Stimulated activated CD4-positive, alpha-beta T cell treated with anti-CD3 and anti-CD28 coated beads, Interleukin-15, amount 100 ng/mL, for 48 hours (primary cell): ENCODE measurements at places on chromosomes 7 and 10.

DNA sequence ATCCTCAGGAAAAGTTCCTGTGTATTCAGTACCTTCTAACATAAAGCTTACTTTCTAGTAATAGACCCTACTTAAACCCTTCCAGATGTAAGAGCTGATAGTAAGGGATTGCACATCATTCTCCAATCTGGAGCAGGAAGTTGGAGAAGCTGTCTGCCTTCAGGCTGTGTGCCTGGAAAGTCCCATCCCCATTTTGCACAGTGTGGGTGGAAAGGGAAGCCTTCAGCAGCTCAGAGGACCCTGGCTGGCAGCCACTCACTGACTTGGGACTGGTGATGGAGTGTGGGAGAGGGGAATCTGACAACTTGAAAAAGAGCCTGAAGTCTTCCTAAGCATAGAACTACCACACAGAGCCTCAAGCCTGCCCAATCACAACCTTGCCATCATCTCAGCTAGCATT, 164.1 kb upstream of the ADO start:
- DNase-seq = no peak

DNA sequence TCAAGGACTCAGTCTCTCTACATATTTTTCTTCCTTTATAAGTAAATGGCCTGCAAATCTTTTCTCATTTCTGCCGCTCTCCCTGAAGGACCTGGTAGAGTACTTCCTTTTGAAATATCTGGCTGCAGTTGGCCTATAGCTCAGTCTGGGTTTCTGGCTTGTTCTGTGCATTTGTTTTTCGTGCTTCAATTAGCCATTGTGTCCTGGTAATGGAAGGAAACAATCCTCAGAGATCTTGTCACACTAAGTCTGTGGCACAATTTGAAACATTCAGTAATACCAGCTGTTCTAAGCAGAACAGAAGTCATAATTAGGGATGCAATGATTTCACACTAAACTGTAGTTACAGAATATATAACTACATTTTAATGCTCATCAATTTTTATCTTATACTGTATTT, 545.0 kb downstream of the NRG3 start:
- DNase-seq = no peak

DNA sequence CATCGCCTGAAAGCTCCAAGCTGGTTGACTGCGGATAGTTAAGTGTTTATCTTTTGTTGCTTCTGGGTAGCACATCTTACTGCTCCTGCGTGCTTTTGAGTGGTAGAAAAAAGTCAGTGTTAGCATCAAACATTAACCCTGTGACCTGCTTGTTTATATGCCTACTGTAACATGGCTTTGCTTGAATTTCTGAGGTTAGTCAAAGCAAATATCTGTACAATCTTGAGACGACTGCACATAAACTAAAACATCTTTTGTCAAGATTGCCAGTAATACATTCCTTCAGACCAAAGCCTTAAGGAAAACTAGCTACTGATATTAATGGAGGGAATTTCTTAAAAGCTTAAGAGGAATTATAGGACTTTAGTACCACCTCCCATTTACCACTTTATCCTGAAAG, 163.7 kb downstream of the BAMBI start:
- no peak for DNase-seq

DNA sequence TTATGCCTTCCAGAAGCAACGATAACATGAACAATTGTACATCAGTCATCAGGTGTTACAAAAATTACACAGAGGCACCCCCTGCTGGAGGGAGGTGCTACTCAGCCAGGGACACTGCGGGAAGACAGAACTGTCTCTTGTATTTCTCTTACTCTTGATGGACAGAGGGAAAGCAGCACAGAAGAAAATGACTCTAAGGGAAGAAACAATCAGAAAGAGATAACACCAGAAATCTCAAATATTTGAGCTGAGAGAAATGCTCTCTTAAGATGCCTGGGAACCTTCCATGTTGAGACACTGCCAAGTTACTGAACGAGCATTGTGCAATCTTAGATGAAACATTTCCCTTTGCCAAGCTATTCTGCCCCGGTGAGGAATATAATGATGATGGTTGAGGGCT, 227.6 kb upstream of the NPSR1 start:
- no peak for DNase-seq

- no peak for DNase-seq
Measured at GRCh38 chr10:129027906-129028305, 439.1 kb upstream of the MGMT start.

DNA sequence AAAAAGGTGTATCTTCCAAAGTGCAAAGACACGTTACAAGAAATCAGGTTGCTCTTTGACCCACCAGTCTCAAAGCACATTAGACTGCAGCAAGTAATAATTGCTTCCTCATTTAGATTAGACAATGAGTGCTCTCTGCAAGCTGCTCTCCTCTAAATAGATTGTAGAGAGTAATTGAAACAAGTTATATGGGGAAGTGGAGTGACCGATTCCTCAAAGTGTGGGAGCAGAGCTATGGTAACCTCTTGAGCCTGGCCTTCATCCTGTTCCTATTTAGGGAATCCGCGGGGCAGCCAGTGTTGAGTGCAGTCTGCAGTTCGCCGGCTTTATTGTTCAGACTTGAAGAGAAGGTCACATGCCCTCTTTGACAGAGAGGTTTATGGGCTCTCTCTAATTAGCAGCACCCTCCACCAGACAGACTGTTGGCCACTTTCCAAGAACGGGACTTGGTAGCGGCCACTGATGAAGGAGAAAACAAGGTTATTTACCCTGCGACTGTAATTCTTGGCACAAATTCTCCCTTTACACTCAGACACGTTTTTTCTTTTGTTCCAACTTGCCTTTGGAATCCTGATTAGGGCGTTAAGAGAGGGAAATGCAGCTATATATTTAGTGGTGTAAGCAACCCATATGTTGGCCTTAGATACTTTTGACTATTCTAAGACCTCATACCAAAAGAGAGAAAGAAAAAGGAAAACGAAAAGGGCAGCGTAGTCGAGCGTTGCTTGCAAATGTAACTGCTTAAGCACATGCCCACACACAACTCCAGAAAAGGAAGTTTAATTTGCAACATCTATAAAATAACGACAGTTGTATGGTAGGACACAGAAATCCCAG, 107.5 kb downstream of the REEP3 start:
- no peak for DNase-seq

GRCh38 chr10:99391346-99391745, 39.1 kb downstream of the GOT1 start:
- DNase-seq = no peak

DNA sequence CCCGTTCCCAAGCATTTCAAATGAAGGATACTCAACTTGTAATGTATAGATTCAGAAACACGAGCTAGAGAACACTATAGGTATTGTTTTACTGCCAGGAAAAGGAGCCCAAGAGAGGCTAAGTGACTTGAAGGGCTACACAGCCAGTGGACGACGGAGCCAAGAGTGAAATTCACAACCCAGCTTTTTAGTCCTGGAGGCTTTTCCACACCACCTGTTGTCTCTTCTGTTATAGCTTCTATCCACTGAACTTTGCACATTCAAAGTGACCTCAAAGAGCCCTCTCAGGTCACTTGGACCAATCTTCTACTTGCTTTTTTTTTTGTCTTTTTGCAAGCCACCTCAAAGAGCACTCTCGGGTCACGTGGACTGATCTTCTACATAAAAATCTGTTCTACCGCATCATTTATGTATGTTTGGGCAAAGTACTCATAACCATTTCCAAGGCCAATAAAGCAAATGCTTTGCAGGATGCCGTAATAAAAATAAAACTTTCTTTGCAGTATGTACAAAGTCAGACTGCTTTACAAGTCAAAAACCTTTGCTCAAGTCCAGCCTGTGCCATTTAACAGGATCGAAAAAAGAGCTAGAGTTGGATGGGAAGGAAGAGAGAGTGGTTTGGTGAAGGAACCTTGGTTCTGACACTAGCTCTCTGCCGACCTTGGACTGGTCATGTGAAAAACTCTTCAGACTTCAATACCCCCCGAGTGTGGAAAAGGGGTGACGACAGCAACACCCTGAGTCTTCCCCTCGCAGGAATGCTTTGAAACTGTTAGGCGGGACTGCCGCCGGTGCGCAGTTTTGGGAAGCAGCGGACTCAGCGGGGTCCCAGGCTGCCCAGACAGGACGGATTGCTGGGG, 821 bp downstream of the SLC35B4 start:
- no peak for DNase-seq

- no peak for DNase-seq
Measured at GRCh38 chr10:17793823-17794644, 15.1 kb upstream of the MRC1 start.

DNA sequence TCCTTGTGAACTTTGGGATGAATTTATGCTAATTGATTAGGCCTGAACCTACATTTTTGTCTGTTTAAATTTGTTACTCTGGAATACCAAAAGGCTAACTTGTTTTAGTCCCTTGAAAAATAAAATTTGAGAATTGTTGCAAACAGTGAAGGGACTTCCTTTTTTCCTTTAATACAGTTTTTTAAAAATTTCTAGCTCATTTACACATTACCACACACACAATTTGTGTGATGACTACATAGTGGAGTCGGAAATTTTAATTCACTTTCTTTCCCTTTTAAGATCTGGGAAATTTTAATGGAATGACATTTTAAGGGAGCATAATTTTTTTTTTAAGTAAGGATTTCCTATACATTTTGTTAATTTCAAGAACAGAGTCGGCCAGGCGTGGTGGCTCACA, 8.6 kb upstream of the TMEM236 start:
- DNase-seq = no peak

- DNase-seq = no peak
Measured at GRCh38 chr7:50663396-50664102, 98.3 kb upstream of the DDC start.

DNA sequence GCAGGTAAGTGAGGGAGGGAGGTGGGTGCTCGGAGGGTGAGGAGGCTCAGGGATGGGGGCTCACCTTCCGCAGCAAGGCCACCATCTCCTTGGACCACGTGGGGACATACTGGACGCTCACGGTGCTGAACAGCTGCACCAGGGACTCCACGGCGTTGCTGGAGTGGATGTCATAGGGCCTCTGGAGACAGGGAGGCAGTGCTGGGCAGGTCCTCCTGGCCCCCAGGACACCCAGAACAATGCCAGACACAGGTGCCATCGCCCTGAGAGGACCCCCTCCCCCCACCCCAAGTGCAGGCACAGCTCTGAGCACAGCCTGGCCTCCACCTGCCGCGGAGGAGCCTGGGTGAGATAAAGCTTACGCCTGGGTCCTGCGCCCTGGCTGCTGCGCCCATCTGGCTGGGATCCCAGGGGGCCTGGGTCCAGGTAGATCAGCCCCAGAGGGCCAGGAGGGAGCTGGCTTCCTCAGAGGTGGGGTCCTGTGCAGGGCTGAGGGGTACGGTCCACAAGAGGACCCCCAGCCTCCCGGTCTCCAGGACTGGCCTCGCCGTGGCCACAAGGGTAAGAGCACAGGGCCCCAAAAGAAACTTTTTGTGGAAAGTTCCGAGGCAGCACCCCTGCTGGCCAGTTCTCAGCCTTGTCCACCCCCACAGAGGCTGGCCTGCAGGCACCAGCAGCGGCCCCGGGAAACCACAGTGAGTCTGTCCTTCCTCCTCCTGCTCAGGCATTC, 37.8 kb downstream of the DPYSL4 start:
- DNase-seq = no peak

- no peak for DNase-seq
Measured at GRCh38 chr10:43801140-43801539, 152.5 kb upstream of the ZNF32 start.

DNA sequence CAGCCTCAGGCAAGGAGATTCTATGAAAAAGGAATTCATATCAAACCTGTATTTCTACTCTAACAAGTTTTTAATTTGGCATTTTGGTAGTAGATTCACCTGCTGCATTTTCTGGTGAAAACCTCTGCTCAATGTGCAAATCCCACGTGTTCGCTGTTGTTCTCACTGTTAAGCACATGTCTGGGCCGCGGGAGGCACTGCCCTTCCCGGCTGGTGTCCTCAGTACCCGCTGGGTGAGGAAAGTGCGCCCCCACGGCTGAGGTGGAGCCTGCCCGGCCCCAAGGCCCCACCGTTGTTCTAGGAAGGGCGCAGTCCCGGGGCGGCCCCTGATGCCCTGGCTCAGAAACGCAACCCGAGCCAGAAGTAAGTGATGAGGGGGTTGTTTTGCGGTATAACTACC, 193.4 kb upstream of the VWC2 start:
- DNase-seq = no peak

DNA sequence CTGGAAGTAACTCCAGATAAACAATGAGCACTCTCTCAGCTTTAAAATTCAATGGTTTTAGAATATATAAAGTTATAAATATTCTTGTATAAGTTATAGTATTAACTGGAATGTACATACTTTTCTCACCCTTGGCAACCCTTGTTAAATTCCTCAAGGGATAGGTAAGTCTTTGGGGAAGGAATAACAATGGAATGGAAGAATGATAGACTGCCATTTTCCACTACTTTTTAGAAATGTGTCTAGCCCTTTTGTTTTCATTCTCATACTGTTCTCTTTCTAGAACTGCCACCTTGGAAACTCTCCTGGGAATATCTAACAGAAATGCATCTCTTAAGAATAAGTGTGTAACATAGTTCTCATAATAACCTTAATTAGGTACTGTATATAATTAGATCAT, 8.3 kb downstream of the KIF5B start:
- no peak for DNase-seq

GRCh38 chr7:150908173-150908572, 55.9 kb downstream of the AOC1 start:
- no peak for DNase-seq

DNA sequence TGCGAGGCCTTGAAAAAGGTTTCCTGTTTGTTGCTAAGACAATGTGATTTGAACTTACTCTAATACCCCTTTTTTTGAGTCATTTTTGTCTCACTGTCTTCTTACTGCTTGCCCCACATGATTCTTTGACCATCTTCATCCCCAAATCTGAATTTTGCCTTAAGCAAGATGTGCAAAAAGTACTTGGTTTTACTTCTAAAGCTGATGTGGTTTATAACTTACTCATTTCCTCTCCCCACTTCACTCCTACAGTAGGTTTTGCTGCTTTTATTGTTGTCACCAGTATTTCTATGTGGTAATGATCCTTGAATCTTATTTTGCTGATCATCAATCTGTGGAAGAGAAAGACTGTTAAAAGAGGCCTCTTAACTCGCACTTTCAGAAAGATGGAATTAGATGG, 396.4 kb downstream of the SDK1 start:
- DNase-seq = no peak

- no peak for DNase-seq
Measured at GRCh38 chr7:141178486-141179135, 104.7 kb downstream of the TMEM178B start.

GRCh38 chr7:24786306-24786705, 29.0 kb upstream of the GSDME start:
- DNase-seq = no peak

GRCh38 chr10:123398756-123399155, 244.6 kb downstream of the BUB3 start:
- DNase-seq = no peak
